Mesothelial cell of epicardium (in vitro differentiated cells): ENCODE measurements at places on chromosomes 16 and 17.
A peak's percentile ranks its signal among the peaks of the same experiment; 100 is the strongest.

- no peak overlapping the region for H3K4me3 ChIP-seq
- H3K4me1 ChIP-seq = peaks cover 15% of the 10 kb centered on the region
These were observed 599.2 kb downstream of the MAF start for GRCh38 chr16:79001156-79001967.

DNA sequence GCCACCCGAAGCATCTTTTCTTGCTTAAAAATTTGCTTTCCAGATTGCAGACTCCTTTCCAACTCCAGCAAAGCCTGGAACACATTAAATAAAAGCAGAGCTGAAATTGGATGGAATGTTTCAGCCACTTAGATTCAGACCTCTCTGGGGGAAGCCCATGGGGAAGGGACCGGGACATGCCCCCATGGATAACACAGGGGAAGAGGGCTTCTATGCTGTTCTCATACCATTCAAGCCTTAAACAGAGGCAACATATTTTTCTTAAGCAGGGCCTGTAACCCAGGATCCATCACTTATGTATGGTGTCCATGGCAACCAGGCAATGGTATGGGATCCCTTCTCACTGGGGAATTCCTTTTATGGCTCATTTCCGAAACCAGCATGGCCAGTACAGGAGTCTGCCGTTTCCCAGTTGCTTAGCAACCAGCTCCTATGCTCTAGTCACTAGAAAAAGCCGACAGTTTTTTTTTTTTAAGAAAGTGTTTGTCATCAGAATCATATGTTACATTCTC is 62.0 kb upstream of the MARCHF10 start:
- peak; percentile 41 for DNase-seq
- H3K36me3 ChIP-seq = no peaks in the 10 kb centered on the region
- peak overlapping the region; percentile 94 for H3K27ac ChIP-seq
- peaks cover 31% of the 10 kb centered on the region for H3K4me1 ChIP-seq
- H3K27me3 ChIP-seq = no peaks in the 10 kb centered on the region

DNA sequence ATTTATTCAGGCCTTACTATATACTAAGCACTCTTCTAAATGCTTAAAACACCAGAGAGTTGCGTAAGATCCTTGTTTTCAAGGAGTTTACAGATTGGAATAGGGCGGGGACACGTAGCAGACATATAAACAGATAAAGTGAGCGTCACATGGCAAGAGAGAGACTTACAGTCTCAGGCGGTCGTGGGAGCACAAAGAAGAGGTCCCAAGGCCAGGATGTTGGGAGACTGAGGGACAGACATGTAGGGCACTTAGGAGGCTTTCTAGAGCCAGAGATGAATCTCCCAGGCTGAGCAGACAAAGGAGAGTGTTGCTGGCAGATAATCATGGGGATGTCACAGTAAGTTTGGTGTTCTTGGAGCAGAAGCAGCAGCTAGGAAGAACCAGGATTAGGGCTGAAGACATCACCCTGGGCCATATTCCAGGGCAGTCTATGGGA is 119.1 kb upstream of the ANKFN1 start:
- no peak overlapping the region for H3K27ac ChIP-seq
- DNase-seq = no peak
- H3K36me3 ChIP-seq = no peaks in the 10 kb centered on the region
- H3K4me1 ChIP-seq = no peaks in the 10 kb centered on the region
- H3K27me3 ChIP-seq = peaks cover 63% of the 10 kb centered on the region

- H3K27ac ChIP-seq = no peak overlapping the region
- DNase-seq = no peak
- H3K27me3 ChIP-seq = peaks cover 20% of the 10 kb centered on the region
- peaks cover 24% of the 10 kb centered on the region for H3K4me1 ChIP-seq
- H3K36me3 ChIP-seq = no peaks in the 10 kb centered on the region
These were observed 308.3 kb downstream of the FOXL1 start for GRCh38 chr16:86886651-86887050.

GRCh38 chr16:3953728-3954410 is 73.4 kb upstream of the CREBBP start:
- H3K36me3 ChIP-seq = no peaks in the 10 kb centered on the region
- no peak overlapping the region for H3K27ac ChIP-seq
- H3K4me1 ChIP-seq = peaks cover 44% of the 10 kb centered on the region
- H3K27me3 ChIP-seq = peaks cover 2% of the 10 kb centered on the region
- H3K4me3 ChIP-seq = no peak overlapping the region
- no peak for DNase-seq

GRCh38 chr17:3828151-3828851 is 17.7 kb downstream of the NCBP3 start:
- no peaks in the 10 kb centered on the region for H3K4me1 ChIP-seq
- H3K4me3 ChIP-seq = no peak overlapping the region

GRCh38 chr17:38613981-38614779 is 8.4 kb upstream of the SRCIN1 start:
- no peak overlapping the region for H3K4me3 ChIP-seq
- H3K27me3 ChIP-seq = peaks cover 34% of the 10 kb centered on the region
- peaks cover 4% of the 10 kb centered on the region for H3K4me1 ChIP-seq
- DNase-seq = no peak

GRCh38 chr17:8789743-8790142 is 9.4 kb downstream of the MFSD6L start:
- no peaks in the 10 kb centered on the region for H3K4me1 ChIP-seq
- no peak for DNase-seq
- H3K27ac ChIP-seq = no peak overlapping the region
- no peaks in the 10 kb centered on the region for H3K27me3 ChIP-seq

DNA sequence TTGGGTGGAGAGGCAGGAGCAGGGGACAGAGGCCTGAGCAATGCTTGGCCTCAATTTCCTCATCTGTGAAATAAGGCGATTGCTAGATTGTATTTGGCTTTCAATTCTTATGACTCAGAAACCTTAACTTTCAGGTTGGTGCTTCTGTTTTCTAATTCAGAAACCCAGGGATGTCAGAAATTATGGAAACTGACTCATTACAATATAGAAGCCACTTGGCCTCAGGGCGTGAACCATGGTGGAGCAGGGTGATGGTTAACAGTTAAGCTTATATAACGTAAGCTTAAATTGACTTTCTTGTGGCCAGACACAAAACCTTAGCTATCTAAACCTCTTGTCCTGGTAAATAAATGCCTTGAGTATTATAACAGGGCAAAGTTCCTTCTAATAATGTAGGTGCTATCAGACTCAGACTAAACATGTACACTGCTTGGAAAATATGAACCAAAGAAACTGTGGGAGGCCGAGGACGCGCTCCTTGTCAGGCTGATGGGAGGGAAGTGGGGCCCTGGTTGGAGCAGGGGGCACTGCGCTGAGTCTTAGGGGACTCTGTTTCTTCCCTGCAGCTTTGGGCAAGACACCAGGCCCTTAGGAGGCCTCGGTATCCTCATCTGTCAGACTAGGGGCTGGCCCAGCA is 17.1 kb upstream of the SREBF1 start:
- no peak for DNase-seq
- H3K27ac ChIP-seq = peak overlapping the region; percentile 4

- H3K36me3 ChIP-seq = no peaks in the 10 kb centered on the region
- H3K4me1 ChIP-seq = no peaks in the 10 kb centered on the region
- H3K27ac ChIP-seq = no peak overlapping the region
- H3K27me3 ChIP-seq = peaks cover 16% of the 10 kb centered on the region
These were observed 13.2 kb upstream of the NUP93 start for GRCh38 chr16:56716761-56717160.

- H3K36me3 ChIP-seq = no peaks in the 10 kb centered on the region
- peak within 1 kb of the TSS; percentile 88 for H3K4me3 ChIP-seq
- peak within 1 kb of the TSS; percentile 78 for H3K27ac ChIP-seq
- H3K4me1 ChIP-seq = peaks cover 45% of the 10 kb centered on the region
- DNase-seq = peak; percentile 97
These were observed at the start of gene YPEL2 for GRCh38 chr17:59331129-59331928. Gene YPEL2 (plus strand): TSS chr17:59331655. CDS start chr17:59353410, 21,755 bp downstream.

GRCh38 chr17:45150911-45151809 is 2.9 kb downstream of the HEXIM1 start:
- H3K4me3 ChIP-seq = peak overlapping the region; percentile 98
- no peak for DNase-seq
- no peaks in the 10 kb centered on the region for H3K27me3 ChIP-seq
- no peaks in the 10 kb centered on the region for H3K36me3 ChIP-seq

- no peak for DNase-seq
- H3K4me3 ChIP-seq = no peak overlapping the region
- H3K27ac ChIP-seq = no peak overlapping the region
- peaks cover 47% of the 10 kb centered on the region for H3K36me3 ChIP-seq
- H3K4me1 ChIP-seq = no peaks in the 10 kb centered on the region
- H3K27me3 ChIP-seq = no peaks in the 10 kb centered on the region
These were observed 34.5 kb downstream of the USP22 start for GRCh38 chr17:21008160-21008915.

DNA sequence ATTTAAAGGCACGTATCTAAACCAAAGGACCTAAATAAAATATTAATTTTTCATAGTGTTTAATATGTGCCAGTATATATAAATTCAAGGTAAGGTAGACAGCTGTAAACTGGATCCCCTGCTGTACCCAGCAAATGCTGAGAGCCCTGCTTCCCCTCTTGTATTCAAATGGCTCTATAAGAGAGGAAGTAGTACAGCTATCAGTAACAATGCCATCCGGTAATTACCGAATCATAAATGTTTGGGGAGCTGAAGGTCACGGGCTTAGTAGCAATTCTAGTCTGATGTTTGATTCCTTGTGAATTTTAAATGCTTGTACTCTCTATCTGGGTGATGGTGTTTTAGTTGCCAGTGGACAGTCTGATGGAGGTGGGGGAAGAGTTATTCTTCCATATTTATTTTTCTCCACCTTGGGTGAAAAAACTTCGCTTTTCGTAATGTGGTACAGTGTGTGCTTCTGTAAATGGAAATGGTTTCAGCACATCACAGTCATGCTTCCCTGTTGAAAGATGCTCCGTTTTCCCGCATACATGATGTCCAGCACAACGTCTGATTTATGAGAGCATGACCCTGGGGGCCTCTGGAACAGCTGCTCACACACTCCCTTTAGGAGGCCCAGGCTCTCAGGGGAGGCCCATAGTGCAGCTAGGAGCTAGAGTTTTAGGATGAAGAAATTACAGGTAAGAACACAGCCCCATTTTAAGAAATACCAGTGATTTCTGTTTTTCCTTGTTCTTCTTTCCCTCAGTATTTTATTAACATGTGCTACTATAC is 423.9 kb downstream of the WWOX start:
- no peak overlapping the region for H3K4me3 ChIP-seq
- H3K27ac ChIP-seq = no peak overlapping the region
- peaks cover 2% of the 10 kb centered on the region for H3K36me3 ChIP-seq
- peaks cover 4% of the 10 kb centered on the region for H3K4me1 ChIP-seq

- H3K4me1 ChIP-seq = no peaks in the 10 kb centered on the region
- H3K27ac ChIP-seq = no peak overlapping the region
- no peaks in the 10 kb centered on the region for H3K27me3 ChIP-seq
These were observed 577.9 kb downstream of the HS3ST4 start for GRCh38 chr16:26269673-26270072.

GRCh38 chr16:1441391-1441829 is 2.9 kb downstream of the CCDC154 start:
- H3K27ac ChIP-seq = no peak overlapping the region
- no peaks in the 10 kb centered on the region for H3K36me3 ChIP-seq
- no peak for DNase-seq
- no peaks in the 10 kb centered on the region for H3K27me3 ChIP-seq

DNA sequence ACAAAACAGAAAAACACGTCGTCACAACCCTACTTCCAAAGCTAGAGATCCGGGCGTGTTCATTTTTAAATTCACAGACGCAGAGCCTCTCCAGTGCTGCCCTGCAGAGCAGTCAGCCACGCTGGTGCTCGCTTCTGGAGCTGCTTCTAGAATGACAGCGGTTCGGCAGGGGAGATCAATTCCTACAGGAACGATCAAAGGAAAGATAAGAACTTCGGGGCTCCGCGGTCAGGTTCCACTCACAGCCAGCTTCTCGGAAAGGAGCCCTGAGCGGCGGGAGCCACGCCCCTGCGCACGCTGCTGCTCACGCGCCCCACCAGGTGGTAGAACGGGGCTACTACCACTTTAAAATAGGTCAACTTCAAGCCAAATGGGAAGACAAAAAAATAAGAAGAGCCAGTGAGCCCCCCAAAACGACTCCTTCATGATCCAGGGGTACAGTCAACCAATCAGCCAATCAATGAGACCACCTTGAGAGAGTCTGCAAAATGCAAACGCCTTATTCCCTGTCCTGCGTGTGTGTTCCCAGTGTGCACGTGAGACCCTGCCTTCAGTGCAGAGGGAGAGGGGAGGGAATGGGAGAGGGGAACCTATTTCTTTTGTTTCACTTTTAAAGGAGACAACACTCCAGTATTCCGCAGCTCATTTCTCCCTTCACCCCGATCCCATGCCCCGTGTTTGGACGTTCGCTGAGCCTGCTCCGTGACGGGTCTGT is 209.7 kb downstream of the RBFOX3 start:
- no peak overlapping the region for H3K27ac ChIP-seq
- peaks cover 10% of the 10 kb centered on the region for H3K4me1 ChIP-seq
- peak; percentile 56 for DNase-seq
- no peaks in the 10 kb centered on the region for H3K36me3 ChIP-seq

- H3K27me3 ChIP-seq = no peaks in the 10 kb centered on the region
- H3K4me3 ChIP-seq = no peak overlapping the region
- DNase-seq = no peak
These were observed 53.1 kb upstream of the USP7 start for GRCh38 chr16:9016824-9017223.

DNA sequence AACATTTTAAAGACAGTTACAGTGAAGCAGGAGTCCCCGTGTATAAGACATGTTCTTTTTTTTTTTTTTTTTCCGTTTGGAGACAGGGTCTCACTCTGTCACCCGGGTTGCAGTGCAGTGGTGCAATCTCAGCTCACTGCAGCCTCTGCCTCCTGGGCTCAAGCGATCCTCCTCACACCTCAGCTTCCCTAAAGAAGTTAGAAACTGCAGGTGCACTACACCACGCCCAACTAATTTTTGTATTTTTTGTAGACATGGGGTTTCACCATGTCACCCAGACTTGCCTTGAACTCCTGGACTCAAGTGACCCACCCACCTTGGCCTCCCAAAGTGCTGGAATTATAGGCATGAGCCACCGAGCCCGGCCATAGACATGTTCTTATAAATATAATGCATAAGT is 3.0 kb downstream of the EVI2B start:
- H3K27ac ChIP-seq = no peak overlapping the region
- peaks cover 5% of the 10 kb centered on the region for H3K36me3 ChIP-seq
- H3K4me1 ChIP-seq = peaks cover 13% of the 10 kb centered on the region
- no peak overlapping the region for H3K4me3 ChIP-seq
- no peak for DNase-seq

DNA sequence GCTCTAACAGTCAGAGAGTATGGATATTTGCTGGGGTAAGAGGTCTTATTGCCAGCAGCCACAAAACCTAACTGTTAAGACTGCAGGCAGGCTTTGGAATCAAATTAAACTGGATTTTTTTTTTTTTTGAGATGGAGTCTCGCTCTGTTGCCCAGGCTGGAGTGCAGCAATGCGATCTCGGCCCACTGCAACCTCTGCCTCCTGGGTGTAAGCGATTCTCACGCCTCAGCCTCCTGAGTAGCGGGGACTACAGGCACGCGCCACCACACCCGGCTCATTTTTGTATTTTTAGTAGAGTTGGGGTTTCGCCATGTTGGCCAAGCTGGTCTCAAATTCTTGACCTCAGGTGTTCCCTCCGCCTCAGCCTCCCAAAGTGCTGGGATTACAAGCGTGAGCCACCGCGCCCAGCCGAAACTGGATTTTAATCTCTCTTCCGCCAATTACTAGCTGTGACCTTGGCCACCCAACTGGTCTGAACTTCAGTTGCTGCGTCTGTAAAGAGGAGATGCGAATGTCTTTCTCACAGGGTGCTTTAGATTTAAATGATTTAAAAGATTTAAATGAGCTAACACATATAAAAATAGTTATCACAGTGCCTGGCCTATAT is 842 bp downstream of the MRPL10 start:
- H3K27me3 ChIP-seq = no peaks in the 10 kb centered on the region
- DNase-seq = no peak
- peak overlapping the region; percentile 87 for H3K4me3 ChIP-seq
- H3K4me1 ChIP-seq = peaks cover 18% of the 10 kb centered on the region
- H3K27ac ChIP-seq = peak overlapping the region; percentile 89
